ENCODE measurements at places on chromosomes 2 and 18. TPM values are rescaled to one million over a fixed set of nuclear protein-coding genes. Genes with fewer than 3 reads are reported as not detected.

The TET3 gene
- total RNA-seq, result 39.9 TPM

The AKAIN1 gene
- total RNA-seq, result not detected

The NYAP2 gene
- total RNA-seq, result 0.19 TPM

The COLEC12 gene
- total RNA-seq, result 11.6 TPM

The MYO7B gene
- 0.77 TPM for total RNA-seq

The CHRNG gene
- total RNA-seq, result not detected

The CDKL4 gene
- total RNA-seq, result 0.34 TPM

The WNT6 gene
- total RNA-seq, result 2.6 TPM

DNA sequence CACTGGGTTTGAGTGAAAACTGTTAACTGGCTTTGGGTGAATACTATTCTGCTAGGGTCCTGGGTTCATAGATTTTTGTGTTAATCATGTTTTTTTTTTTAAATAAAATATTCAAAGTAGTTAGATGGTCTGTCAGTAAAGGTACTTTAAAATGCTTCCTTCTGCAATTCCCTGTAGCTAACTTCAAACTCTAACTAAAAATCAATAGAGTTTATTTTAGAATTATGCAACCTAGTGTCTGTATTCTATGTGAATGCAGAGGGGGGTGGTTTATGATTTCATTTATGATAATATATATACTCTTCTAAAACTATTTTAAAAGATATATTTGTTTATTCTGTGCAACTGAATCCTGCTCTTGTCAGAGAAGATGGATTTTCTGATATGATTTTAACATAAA is 27.9 kb downstream of the STARD6 start:
- no peak for DNase-seq

- DNase-seq, result peak; percentile 79
These were observed 101.0 kb downstream of the EVA1A start for GRCh38 chr2:75459565-75460310.

DNA sequence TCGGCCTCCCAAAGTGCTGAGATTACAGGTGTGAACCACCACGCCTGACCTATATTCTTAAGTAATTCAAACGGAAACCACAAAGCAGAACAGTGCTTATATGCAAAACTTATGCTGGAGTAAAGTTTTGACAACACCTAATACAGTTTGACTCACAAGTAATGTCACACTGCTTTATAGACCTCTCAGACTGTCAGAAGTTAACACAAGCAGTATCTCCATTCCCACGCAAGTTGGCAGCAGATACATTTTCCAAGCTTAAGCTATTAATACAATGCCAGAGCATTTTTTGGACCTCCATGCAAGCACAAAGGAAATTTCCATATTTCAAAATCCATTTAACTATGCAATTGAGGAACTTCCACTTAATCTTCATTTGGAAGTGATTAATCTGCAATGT is 21.0 kb upstream of the SANBR start:
- DNase-seq, result no peak

DNA sequence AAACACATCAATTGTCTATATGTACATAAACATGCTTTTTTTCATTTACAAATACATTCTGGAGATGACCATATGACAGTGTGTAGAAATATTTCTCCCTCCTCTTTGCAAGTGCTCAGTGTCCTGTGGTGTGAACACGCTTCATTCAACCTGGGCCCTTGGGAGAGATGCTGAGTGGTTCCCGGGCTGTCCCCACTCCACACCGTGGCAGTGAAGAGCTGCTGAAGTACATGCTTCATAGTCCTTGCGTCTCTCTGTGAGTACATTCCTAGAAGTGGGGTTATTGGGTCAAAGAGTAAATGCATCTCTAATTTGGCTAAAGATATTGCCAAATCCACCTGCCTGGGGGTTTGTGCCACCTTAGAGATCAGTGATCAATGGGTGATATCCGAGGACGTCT is 6.5 kb upstream of the GPR35 start:
- no peak for DNase-seq

DNA sequence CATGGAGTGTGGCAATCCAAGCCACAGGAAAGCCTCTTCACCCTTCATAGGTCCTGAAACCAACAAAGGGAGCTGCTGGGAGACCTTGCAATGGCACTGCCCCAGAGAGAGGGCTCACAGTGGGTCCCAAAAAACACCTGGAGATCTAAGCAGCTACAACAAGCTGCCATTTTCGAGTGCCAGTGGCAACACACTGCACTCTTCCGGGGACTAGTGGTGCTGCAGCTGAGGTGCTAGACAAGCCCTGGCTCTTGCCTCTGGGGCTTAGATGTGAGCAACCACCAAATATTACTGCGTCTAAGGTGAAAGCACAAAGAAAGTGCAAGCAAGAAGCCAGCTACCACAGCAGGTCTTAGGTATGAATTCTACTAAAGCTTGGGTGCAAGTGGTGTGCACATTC is 192.9 kb downstream of the NOL4 start:
- DNase-seq, result no peak

- DNase-seq, result peak; percentile 45
These were observed 6.1 kb downstream of the SOS1 start for GRCh38 chr2:39114771-39115170.

DNA sequence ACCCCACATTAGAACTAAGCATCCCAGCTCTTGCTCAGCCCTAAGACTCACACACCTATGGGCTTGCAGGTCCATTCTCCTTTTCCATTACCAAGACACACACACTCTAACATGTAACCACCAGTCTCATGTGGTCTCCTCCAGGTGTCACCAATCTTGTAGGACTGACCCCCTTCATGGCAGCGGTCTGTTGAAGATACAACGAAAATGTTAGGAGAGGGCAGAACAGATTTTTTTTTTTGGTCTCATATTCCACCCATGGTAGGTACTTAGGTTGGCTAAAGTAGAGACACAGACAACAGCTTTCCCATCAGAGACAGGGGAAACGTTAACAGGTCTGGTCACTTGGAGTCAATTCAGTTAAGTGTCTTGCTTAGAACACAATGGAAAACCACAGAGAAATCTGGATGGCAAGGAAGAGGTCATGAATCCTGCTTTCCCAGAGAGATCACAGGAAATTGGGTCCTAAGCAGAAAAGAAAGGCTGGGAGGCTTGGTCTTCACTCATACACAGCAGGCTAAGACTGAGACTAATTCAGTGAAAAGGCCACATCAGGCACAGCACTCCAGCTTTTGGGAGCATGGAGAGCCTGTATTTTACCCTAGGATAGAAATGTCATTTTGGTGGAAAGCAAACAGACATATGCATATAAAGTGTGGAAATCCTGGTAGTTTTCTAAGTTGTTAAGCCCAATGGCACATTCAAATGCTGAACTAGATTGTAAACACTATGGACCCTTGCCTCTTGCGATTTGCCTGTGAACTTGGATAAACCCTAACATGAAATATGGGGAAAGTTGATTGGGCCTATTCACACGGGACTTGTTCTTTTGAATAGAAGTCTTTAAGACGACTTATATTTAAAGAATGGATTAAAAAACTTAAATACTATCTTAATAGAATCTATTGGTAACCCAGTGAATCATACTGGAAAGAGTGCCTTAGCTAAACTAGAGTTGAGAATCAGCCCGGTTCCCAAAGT is 3.8 kb downstream of the FN1 start:
- DNase-seq, result peak; percentile 50

GRCh38 chr2:215409331-215410127 is 26.3 kb downstream of the FN1 start:
- no peak for DNase-seq

- no peak for DNase-seq
These were observed 21.5 kb upstream of the FSHR start for GRCh38 chr2:49175831-49176230.

DNA sequence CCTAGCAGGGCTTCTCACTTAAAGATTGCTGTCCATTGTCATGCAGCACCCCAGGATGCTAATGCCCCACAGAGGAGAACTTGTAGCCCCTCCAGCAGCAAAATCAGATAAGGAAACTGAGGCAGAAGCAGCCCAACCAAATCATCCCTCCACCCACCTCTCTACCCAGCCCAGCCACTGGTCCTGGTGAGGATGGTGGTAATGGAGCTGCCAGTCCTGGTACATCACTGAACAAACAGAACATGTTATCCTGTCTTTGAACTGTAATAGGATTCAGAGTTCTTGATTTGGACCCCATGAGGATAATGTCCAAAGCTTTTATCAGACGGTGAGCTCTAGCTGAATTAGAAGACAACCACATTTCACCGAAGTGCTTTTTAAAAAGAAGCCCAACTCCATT is 113.2 kb downstream of the MRO start:
- no peak for DNase-seq

GRCh38 chr2:26740890-26741302 is 23.2 kb upstream of the SLC35F6 start:
- DNase-seq, result no peak

DNA sequence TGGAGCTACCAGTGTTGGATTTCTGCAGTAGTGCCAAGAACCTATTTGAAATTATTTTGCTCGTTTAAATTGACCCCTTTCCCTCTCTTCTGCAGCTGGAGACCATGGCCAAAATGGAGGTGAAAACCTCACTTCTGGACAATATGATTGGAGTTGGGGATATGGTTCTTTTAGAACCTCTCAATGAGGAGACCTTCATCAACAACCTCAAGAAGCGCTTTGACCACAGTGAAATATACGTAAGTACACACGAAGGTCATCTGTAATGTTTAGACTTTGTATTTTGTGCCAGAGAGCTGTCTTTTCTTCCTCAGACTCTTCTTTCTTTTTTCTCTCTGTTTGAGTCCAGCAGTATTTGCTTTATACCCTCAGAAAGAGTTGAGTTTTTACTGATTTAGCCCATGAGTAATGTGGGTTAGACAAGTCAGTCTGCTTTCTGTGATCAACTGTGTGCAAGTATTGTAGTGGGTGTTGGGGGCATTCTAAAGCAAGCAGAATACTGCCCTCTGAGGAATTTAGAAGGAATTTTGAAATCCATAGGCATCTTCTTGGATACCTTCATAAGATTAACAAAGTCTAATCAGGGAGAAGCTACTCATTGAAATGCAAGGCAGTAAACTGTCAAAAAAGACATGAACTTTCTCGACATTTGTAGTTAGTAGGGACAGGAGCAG is 31.7 kb downstream of the MYO1B start:
- DNase-seq, result peak; percentile 31

- peak; percentile 33 for DNase-seq
These were observed 93.1 kb downstream of the MBP start for GRCh38 chr18:77039196-77040130.

- DNase-seq, result no peak
These were observed 994.6 kb downstream of the TSN start for GRCh38 chr2:122750095-122750494.

DNA sequence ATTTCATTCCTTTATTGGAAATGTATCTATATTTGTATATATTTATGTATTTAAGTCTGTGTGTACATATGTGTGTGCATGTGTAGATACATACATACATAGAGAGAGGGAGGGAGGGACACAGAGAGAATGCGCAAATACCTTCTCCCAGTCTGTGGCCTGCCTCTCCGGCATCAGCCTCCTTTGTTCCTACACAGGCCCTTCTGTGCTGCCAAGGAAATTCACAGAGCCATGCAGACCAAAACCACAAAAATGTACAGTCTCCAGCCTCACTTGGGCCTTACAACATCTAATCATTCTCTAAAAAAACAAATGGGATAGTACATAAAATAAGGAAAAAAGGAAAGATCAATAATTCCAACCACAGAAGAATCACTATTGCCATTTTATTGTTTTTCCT is 8.8 kb upstream of the CRACDL start:
- peak; percentile 82 for DNase-seq
